T follicular helper cell (primary cell): ENCODE measurements at places on chromosomes 11 and 22.
A peak's percentile ranks its signal among the peaks of the same experiment; 100 is the strongest.

GRCh38 chr11:40291741-40292140 lies 1167.7 kb downstream of the LRRC4C start:
- DNase-seq: no peak

- no peak for DNase-seq
Measured at GRCh38 chr11:104897891-104898684, at the start of gene CASP12. TSS of gene CASP12 (minus strand) at chr11:104898460.

DNA sequence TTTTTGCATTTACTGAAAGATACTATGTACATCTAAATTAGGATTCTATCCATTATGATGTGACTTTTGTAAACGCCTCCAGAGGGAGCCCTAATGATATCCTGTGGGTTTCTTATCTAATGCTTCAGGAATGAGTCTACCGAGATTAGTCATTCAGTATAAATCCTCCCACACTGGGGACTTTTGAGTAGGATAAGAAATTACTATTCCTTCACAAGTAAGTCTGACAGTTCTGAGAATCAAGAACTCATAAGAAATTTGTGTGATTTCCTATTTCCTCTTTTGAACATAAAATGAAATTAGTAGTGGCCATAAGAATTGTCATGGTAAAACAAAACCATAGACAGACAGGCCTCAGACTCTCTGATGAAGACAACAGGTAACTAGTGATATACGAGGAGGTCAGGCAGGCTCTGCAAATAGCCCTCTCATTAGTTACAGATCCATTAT lies 10.0 kb upstream of the OR5M1 start:
- no peak for DNase-seq

DNA sequence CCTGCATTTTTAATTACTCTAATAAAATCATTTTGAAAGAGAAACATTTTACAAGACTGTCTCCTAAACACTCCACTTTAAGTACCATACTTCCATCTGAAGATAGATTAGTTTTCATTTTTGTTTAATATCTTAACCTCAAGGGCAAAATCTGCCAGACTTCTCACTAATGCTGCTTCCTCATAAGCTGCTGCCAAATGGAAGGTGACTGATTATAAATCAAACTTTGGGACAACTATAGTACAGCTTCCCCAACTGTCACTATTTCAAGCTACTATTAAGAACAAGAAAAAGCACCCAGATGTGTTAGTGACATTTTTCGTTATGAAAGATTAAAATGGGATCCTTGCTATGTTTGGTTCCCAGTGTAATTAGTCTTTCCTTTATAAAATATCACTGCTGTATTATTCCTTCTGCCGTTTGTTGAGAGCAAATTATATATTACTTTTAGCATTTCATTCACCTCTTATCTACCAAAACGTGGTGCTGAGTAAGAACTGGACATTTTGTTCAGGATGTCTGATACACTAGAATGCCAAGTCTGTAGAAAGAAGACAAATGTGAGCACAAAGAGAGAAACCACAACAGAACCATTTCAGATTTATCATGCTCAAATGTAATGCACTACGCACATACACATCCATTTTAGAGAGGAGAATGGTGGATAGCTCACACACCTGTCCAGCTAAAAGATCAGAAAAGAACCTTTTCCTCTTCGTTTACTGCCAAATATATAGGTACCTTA lies 312.2 kb upstream of the C11orf87 start:
- DNase-seq: no peak

DNA sequence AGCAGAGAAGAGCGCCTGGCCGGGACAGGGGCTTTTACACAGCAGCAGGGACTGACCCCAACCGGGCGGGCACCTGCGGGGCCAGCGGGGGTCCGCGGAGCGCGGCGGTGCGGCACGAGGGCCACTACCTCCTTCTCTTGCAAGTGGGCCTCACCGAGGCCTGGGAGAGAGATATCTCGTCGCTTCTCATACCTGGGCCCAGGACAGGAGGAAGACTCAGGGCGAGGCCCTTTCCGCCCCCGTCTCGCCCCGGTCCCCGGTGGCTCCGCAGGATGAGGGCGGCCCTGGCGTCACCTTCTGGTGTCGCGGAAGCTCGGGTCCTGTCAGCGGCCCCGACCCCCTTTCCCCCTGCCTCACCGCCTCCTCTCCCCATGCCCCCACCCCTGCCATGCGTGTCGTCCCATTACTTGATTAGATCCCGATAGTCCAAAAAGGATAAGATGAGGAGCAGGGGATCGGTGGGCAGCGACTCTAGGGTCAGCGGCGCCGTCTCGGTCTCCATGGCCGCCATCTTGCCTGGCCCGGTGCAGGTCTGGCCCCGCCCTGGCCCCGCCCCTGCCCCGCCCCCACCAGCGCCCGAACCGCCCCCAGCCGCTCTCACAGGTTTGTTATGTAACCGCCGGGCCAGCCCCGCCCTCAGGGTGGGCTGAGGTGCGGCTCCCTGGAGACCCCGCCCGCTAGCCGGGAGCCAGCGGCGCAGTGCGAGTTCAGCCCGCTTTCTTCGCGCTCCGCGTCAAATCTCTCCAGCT lies at the start of gene FBXO3:
Gene FBXO3 (minus strand): TSS at position 534 of the 749 bp plus-strand sequence. CDS start 23 bp downstream, at position 511.
- peak; percentile 86 for DNase-seq

- DNase-seq: no peak
Measured at GRCh38 chr11:65388731-65389130, 2.3 kb downstream of the FRMD8 start.

GRCh38 chr22:50546326-50547262 lies 895 bp downstream of the KLHDC7B start:
- DNase-seq: no peak

DNA sequence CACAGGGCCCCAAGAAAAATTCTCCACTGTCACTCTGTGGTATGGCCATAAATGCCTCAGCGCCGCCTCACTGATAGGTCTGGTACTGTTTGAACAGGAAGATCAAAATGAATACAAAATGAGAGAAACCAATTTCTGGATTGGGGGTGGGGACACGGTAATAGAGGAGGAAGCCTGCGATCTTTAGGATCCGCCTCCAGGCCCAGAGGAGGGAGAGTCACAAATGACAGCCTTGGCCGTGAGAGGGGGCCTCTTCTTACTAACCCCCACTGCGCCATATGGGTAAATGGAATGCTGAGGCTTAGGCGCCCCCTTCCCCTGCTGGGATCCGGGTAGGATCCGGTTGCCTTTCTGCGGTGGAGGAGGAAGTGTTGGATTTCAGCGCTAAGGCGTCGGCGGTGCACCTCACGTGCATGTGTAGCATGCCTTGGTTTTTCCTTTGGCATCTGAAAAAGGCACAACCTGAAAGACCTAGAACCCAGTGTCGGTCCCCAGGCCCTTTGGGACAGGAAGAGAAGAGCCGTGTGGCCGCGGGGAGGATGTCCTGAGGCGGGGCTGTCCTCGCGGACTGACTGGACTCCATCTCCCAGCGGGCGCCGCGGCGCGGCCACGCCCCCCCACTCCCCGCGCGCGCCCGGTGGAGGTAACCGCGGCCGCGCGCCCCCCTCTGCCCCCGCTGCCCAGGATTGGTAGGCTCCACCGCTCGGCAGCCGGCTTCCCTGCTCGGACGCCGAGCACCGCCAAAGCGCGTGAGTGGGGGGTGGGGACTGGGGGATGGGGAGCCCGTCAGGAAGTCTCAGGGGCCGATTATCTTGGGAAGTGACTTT lies 718 bp upstream of the MADD start:
- peak; percentile 71 for DNase-seq

- no peak for DNase-seq
Measured at GRCh38 chr11:103898577-103899336, 137.7 kb upstream of the DDI1 start.

GRCh38 chr11:128848815-128849455 lies 18.2 kb downstream of the KCNJ1 start:
- DNase-seq: peak; percentile 43

DNA sequence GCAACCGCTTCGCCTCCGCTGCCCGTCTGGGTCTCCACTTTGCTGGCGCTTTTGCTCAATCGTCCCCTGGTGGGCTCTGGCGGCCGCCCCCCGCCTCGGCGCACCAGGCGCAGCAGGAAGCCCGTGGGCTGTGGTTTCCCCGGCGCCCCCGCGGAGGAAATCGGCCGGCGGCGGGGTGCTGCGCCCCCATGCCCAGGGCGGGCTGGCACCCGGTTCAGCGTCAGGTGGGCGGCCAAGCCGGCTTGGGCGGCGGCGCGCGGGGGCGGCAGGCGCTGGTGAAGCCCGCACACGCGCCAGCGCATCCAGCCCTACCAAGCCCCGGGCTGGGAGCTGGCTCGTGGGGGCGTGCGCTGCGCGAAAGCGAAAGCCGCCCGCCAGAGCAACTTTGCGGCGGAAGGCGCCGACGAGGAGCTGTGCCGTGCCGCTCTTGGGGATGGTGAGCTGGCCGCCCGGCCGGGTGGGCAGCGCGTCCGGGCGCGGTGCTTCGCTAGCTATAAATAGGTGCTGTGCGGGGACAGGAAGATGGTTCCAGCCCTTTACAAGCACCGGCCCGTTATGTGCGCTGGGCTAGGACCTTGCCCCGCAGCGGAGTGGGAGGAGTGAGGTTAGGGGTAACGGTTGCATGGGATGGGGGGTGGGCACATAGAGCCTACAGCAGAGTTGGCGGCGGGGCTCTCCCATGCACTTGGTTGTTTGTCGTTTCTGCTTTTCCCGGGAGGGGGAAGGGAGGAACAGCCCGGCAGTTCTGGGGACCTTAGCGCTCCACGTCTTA lies 25.0 kb upstream of the SUSD2 start:
- peak; percentile 31 for DNase-seq

GRCh38 chr11:5847711-5848110 lies 6.0 kb upstream of the OR52E6 start:
- no peak for DNase-seq

- no peak for DNase-seq
Measured at GRCh38 chr22:36326178-36327161, 61.3 kb downstream of the MYH9 start.
